ENCODE measurements at places on chromosomes 2 and 18.

DNA sequence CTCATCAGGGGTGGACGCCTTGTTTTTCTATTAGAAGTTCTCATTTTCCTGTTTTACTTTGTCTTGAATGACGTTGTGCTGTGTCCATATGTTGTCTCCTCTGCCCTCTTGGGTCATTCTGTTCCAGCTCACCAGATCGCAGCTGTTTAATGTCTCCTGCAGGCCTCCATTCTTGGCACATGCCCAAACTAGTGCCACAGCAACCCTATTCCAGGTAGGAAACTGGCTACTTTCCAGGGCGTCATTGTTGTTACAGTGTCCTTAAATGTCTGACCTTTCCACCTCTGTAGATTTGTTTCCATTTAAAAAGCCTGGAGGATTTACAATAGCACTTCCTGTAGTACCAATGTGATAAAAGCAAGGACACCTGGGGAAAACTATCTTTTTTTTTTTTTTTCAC, 500.7 kb downstream of the METTL4 start:
- no peak for DNase-seq

GRCh38 chr2:113799375-113799774, 42.9 kb upstream of the SLC35F5 start:
- DNase-seq, result no peak

DNA sequence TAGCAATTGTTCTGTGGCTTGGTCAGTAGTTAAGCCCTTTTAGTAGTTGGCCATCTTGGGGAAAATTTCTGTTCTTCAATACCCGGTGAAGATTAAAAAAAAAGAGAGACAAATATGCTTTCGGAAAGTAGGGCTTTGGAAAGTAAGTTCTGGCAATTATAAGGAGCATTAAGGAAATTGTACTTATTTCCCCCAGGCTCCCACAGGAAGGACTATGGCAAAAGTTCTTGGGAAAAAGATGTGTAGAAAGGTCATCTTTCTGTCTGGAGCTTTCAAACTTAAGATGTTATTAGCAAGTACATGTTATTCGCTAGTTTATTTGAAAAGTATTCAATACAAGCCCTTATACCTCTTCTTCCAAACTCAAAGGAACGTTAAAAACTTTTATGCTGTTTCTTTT, 144.5 kb downstream of the MTX2 start:
- DNase-seq, result no peak

GRCh38 chr2:29363111-29363510, 247.9 kb downstream of the CLIP4 start:
- DNase-seq, result no peak

- DNase-seq, result no peak
These were observed 5.7 kb downstream of the MCFD2 start for GRCh38 chr2:46909771-46910419.

GRCh38 chr18:55925772-55926171, 337.8 kb upstream of the TCF4 start:
- no peak for DNase-seq

DNA sequence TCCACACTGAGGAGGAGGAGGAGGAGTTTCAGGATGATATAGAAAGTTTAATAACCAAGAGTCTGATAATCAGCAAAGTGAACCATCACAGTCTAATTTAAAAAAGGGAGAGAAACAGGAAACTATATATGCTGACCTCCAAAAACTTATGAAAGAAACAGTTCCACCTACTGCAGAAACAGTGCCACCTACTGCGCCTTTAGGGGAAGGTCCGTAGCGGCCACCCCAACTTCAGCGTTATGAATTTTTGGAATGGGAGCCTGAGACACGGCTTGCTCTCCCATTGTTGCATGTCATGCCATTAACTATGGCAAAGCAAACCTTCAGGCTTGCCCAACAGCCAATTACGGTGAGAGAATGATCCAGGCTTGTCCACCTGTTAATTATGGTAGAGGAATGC, 1719.2 kb upstream of the LRRTM1 start:
- no peak for DNase-seq

DNA sequence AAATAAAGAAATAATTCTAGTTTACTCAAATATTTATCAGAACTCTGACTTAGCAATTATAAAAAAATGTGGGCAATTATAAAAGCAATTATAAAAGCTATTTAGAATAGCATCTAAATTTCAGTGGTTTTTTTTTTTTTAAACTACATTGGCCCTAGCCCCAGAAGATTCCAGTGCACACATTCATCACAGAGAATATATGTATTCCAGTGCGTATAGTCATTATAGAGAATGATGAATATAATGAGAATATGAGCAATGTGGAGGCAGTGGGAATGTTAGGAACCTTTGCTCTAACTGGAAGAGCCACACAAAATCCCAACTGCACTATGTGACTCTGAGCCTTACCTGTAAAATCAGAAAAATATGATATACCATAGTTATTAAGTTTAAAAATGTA, 10.5 kb downstream of the MAP3K2 start:
- DNase-seq, result no peak

DNA sequence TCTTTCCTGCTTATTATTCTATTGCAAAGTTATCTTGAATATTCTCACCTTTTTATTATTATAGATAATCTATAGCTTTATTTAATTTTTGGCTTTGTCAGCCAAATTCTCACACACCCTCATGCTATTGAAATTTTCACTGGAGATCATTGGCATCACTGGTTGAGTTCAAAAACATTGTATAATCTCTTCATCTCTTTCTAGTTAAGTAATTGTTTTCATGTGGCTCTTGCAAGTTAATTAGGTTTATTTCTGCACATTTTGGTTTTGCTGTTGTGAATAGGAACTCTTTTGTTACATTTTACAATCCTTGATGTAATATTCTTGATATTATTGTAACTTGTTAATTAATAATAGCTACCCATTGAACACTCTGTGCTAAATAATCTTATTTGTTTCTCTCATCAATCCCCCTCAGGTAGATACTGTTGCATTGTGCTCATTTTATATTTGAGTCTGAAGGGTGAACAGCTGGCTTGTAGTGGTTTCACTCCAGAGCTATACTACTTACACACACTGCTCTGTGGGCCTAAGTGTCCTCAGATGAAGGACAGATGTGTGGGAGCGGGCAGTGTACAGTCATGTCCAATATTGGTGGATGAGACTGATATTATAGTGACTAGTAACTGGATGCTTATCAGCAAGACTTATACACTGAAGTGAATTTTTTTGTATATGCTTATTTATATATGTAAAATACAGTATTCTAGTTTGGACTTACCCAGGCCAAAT, 112.7 kb downstream of the LCLAT1 start:
- no peak for DNase-seq

DNA sequence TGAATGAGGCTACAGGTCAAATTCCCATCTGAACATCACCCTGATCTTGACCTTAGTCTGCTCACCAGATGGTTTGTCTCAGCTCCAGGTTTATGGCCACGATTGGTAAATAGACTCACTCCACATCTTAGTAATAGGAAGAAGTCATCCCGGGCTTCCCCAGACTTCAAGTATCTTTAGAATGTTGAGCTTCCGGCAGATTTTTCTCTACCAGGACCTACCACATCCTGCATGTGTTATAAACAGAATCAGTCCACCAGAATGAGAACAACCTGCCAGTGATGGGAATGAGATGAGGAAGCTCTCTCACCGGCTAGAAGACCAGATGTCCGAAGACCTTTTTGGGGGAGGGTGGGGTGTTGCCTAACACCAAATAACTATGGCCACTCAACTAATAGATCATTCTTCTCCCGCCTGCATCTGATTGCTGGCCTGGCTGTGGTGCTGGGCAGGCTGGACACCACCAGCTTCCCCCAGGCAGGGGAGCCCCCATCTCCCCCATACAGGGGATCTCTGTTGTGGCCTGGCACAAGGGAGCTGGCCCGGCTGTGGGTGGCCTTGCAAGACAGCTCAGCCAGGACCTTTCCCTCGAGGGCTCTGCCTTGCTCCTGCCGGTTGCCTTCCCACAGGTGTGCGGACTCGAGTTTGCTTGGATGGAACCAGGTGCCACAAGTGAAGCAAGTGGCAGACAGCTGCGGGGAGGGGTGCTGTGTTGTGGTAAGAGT, 88.5 kb downstream of the SH3RF3 start:
- DNase-seq, result peak; percentile 24

- no peak for DNase-seq
These were observed 111.3 kb downstream of the WDSUB1 start for GRCh38 chr2:159175182-159175581.

- no peak for DNase-seq
These were observed 58.4 kb downstream of the CTDP1 start for GRCh38 chr18:79738041-79738461.

DNA sequence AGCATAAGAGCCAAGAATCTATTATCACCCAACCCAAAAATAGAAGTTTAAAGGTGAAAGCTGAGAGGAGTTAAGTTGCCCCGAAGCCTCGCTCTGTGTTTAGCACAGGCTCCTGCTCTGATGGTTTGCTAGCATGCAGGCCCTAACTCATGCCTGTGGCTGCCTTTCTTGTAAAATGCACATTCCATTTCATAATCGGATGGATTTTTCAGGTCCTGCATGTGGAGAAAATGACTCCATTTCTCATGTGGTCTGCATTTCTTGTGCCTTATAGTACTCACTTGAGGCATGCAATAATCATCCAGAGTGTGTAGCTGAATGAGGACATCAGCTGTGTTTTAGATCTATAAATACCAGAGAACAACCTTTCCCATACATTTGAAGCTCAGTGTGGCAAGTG, 381.8 kb downstream of the CPS1 start:
- no peak for DNase-seq

DNA sequence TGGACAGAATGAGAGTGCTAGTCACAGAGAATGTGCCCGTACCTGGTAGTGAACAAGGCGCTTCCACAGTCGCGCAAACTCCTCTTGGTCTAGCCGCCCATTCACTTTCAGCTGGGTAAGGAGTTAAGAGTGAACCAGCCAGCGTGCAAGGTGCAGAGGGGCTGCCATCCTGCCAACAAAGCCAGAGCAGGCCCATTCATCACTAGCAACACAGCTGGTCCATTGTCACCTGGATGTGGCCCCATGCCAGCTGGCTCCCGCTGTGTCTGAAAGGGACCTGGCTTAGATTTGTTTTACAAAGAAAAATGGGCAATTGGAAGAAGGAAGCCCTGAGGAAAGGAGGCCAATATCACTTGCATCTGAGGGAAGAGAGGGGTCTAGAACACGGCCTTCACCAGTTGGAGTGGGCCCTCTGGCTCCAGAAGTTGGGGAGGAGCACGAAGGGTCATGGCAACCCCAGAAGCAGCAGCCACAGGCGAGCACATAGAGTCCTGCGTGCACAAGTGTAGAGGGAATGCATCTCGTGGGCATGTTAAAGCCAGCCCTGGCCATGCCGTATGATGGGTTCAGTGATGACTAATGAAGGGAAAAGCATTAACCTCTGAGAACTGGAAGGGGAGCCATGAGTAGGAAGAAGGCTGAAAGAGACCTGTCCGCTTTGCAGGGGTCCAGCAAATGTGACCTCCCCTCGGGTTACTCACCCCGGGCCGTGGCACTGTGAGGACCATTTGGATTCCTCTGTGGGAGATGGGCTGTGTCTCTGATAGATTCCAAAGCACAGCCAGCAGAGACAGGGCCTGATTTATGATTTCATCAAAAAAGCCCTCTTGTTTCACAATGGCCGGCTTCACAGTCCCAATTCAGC, 70.6 kb downstream of the CAPN13 start:
- peak; percentile 69 for DNase-seq

- DNase-seq, result no peak
These were observed 61.7 kb downstream of the LDLRAD4 start for GRCh38 chr18:13280070-13280795.

DNA sequence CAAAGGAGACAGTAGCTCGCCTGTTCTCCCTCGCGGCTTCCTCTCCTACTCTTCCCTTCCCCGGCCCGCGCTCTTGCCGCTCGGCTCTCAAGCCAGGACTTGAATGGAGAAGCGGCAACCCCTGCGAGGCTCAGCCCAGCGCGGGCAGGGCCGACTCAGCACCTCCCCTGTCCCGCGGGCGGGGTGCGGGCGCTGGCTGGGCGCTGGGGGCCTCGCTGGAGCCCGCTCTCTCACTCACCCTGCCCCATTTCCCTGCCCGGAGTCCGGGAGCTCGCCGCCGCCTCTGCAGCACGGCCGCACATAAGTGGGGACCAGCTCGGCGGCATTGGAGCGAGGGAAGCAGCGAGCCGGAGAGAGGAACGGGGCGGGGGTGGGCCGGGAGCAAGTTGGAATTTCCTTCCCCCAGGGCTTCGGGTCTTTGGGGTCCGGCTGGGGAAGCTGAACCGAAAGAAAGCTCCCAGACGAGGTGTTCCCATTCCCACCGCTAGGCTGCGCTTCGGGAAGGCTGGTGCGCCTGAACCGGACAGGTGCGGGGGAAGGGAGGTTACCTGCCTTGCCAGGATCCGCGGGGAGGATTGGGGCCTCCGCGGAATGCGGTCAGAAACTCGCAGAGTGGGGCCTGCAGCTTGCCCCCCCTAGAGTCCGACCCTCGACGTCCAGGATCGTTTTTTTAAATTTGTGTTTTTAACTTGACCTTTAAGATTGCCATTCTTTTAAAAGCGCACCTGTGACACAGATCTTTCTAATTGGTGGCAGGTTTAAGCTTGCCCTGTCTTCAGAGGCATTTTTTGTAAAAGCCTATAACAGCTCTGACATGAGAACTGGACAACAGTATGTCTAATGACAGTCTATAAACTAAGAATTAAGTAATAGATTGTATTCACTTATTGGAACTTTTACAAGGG, at the start of gene COBLL1:
Gene COBLL1, minus strand, starts transcription at position 105 of the 905 bp plus-strand sequence. CDS start 627 bp downstream, outside the sequence.
- DNase-seq, result peak; percentile 43

GRCh38 chr2:177692042-177692782, 299.6 kb downstream of the AGPS start:
- DNase-seq, result no peak

DNA sequence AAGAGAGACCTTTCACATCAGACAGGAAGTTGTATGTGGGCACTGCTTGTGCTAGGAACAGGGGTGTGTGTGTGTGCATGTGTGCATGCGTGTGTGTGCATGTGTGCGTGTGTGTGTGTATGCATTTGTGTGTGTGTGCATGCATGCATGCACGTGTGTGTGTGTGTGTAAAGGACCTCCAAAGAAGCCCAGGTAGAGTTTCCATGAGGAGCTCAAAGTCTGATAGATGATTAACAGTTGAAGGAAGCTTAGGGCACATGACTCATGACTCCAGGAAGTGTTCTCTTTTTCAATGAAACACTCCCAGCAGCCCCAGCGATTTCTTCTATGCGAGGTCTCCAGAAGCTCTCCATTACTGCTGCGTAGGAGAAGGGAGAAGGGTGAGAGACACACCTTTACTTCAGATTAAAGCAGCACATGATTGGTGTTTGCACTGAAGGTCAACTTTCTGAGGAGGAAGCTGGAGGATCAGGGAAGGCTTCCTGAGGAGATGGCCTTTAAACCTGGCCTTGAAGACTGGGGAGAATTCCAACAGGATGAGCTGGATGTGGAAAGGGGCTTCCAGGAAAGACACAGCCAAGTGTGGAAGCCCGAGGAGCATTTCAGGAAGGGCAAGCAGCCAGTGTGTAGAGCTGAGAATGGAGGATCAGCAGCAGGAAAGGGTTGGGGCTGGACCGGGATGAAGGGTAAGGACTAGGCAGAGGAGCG, 77.7 kb downstream of the SMAD4 start:
- no peak for DNase-seq

DNA sequence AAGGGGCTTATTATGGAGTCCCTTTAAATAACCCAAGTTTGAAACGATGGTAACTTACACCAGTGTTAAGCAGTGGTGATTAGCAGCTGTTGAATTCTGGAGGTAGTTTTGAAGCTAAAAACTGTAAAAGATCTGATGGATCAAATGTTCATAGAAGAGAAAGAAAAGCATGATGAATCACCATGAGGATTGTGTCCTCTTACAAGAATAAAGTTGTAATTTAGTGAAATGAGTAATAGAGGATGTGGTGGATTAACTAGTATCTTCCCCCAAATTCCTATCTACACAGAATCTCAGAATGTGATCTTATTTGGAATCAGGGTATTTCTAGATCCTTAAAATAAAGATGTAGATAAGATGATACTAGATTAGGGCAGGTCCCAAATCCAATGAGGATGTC, 1138.2 kb upstream of the TMEFF2 start:
- no peak for DNase-seq

All from DMS79 treated with DMSO at 0.1 percent for 48 hours (cell line).